ENCODE measurements at places on chromosomes 1 and 21. TPM values are rescaled to one million over a fixed set of nuclear protein-coding genes. Genes with fewer than 3 reads are reported as not detected.

Gene ADCY10
- total RNA-seq, result 0.30 TPM

Gene TMIGD3
- not detected for total RNA-seq

Gene TNNI3K
- total RNA-seq, result 0.49 TPM

Gene EDN2
- not detected for total RNA-seq

Gene SH2D5
- 10.4 TPM for total RNA-seq

Gene CFHR3
- not detected for total RNA-seq

Data from HCT116 (cell line).